ENCODE measurements at places on chromosomes 1 and 21.

DNA sequence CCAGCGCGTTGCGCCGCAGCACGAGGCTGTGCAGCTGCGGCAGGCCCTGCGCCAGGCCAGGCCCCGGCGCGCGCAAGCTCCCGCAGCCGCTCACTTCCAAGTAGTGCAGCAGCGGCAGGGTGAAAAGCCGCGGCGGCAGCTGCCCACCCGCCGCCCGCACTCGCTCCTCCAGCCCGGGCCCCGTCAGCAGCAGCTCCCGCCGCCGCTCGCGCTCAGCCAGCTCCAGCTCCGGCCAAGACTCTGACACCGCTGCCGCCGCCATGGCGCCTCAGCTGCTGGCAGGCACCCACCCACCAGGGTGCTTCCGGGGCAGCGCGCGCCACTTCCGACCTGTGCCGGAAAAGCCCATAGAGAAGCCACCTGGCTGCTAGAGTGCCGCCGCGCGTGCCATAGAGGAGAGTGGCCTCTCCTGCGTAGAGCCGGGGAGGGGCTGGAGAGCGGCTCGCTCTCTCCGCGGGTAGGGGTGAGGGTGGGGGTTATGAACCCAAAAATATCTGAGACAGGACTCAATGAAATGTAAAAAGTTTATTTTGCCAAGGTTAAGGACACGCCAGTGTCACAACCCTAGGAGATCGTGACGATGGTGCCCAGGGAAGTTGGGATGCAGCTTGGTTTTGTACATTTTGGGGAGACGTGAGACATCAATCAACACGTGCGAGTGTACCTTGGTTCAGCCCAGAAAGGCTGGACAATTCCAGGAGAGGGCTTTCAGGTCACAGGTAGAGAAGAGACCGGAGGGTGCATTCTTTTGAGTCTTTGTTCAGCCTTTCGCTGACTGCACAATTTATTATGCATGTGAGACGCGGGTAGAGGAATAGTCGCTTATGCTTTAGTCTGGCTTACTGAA is at the start of gene LRRC47:
Gene LRRC47 (minus strand): TSS at position 284 of the 847 bp plus-strand sequence. CDS start 22 bp downstream, at position 262.
- DNase-seq = peak; percentile 91

GRCh38 chr1:84582802-84583587 is 8.8 kb upstream of the CTBS start:
- no peak for DNase-seq

DNA sequence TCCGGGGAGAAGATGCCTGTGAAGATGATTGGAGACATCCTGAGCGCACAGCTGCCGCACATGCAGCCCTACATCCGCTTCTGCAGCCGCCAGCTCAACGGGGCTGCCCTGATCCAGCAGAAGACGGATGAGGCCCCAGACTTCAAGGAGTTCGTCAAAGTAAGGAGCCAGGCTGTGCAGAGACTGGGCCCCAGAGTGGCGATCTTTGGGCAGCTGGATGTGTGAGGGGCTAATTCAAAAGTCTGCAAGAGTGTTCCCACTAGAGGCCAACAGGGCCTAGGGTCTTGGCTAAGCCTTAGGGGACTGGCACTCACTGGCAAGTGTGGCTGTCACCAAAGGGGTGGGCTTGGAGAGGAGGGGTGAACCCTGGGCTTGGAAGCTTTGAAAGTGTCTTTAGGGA is 50.4 kb downstream of the ATP5PO start:
- no peak for DNase-seq

- DNase-seq = no peak
Observed at GRCh38 chr1:24276791-24277190, 42.4 kb upstream of the GRHL3 start.

DNA sequence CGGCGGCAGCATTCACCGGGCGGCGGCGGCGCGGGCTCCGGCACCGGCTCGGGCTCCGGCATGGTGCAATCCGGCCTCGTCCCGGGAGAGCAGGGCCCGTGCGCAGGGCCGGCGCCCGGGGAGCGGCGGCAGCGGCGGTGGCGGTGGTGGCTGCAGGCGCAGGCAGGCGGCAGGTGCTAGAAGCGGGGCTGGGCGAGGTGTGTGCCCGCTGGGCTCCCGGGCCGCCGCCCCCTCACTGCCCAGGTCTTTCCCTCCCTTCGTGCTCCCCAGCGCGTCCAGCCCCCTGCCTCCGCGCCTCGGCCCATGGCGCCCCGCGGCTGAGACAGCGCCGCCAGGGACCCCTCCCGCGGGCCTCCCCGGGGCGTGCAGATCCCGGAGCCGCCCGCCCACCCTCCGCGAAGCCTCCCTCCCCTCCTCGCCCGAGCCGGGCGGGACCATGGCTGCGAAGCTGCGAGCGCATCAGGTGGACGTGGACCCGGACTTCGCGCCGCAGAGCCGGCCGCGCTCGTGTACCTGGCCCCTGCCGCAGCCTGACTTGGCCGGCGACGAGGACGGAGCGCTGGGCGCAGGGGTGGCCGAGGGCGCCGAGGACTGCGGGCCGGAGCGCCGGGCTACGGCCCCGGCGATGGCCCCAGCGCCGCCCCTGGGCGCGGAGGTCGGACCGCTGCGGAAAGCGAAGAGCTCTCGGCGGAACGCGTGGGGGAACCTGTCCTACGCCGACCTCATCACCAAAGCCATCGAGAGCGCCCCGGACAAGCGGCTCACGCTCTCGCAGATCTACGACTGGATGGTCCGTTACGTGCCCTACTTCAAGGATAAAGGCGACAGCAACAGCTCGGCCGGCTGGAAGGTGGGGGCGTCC is 492 bp downstream of the FOXO6 start:
- DNase-seq = no peak

DNA sequence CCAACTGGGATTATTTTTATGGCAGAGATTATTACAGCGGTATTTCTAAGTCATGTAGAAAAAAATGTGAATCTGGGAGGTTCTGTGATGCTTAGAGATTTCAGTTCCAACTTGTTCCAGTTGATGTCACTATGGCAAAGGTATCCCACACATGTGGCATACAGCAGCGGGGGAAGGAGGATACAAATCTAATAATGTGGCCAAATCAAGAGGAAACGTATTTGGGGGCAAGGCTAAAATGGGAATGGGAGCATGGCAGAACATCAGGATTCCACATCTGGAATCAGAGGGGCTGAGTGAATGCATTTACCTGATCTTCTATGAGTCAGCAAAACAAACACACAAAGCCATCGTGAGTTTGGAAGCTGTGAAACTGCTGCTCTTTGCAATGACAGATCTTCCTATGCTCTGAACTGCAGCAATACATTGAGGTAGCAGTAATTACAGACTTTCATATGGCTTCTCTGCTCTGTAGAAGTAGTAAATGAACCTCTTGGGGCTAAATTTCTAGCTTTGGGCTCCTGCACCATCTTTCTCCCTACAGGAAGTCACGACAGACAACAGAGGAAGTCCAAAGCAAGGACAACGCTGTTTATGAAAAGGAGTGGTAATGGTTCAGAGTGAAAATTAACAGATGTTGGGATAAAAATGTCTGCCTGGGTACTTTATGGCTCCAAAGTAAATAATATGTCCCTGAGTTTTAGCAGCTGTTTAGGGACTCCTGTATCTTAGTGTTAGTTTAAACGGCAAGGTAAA is 55.5 kb downstream of the GABPA start:
- no peak for DNase-seq

DNA sequence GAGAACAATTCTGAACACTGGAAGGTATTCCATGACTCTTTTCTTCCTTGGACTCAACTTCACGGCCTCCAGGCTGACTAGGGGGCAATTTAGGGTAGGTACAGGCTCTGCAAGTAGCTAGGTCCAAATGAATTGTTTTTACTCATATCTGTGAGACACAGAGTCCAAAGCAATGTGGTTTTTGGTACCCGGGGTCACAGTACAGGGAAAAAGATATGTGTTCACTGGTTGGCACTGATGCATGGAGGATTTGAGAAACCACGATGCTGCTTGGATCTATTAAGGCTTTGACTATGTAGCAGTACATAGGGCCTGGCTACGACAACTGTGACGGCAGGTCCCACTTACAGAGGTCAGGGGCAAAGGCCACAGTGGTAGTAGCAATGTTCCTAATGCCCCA is 200.6 kb downstream of the DUSP10 start:
- DNase-seq = no peak

GRCh38 chr21:22536509-22536908 is 1538.3 kb downstream of the NCAM2 start:
- DNase-seq = no peak

GRCh38 chr1:176884911-176885310 is 279.6 kb downstream of the ASTN1 start:
- DNase-seq = no peak

Data from activated B cell treated with CpG ODN at 0.5 μM for 24 hours (primary cell).